ENCODE measurements at places on chromosomes 3 and 15.

GRCh38 chr15:67843092-67843501 is 3.3 kb upstream of the RNU6-1 start:
- no peak for DNase-seq

- DNase-seq: no peak
These were observed 42.5 kb upstream of the CRTC3 start for GRCh38 chr15:90487186-90487585.

- DNase-seq: no peak
These were observed 44.8 kb upstream of the SPSB4 start for GRCh38 chr3:141006344-141006743.

DNA sequence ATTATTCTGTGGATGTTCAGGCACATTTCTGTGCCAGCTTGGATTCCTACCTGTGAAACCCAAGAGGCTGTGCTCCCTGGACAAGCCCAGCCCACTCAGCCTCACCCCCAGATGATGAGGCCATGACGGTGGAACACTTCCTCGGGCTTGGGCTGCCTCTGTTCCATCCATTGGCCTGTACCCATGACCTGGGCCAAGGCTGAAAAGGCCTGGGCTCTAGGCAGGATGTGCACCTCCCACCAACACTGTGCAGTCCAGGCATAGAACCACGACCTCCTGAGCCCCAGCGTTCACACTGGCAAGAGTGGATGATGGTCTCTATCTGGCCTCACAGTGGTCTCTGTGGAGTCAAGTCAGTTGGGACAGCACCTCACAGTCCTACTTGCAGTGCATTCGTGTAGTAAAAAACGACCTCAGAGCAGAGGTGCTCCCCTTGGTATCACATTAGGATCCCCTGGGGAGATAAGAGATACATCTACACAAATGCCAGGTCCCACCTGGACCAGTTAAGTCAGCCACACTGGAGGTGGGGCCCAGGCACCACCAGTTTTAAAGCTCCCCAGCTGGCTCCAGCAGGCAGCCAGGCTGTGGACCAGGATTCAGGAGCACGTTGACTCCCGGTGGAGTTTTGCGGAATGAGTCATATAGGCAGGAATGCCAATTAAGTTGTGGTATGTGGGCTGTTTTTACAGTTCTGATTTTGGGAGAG is 39.0 kb upstream of the IGF1R start:
- DNase-seq: no peak

DNA sequence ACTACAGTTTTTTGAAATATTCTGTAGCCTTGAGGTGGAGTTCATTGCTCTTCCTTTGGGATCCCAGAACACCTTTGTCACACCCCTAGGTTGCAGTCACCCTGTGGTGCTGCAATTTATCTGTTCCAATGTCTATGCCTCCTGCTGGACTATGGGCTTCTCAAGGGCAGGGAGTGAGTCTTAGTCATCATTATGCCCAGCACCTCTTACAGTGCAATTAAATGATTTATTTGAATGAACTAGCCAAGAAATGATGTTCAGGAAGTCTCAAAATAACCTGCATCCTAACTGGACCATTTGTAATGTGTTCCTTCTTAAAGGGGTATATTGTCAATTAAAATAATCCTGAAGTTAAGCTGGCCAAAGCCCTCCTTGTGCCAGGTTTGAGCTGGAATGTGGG is 28.5 kb downstream of the SHC4 start:
- no peak for DNase-seq

GRCh38 chr3:5768281-5768945 is 580.9 kb downstream of the EDEM1 start:
- DNase-seq: no peak

- DNase-seq: no peak
These were observed 46.2 kb downstream of the CRTAP start for GRCh38 chr3:33159981-33160380.

GRCh38 chr3:16266714-16267113 is 1.7 kb downstream of the OXNAD1 start:
- DNase-seq: no peak

- no peak for DNase-seq
These were observed 6.7 kb upstream of the ALCAM start for GRCh38 chr3:105360003-105360402.

DNA sequence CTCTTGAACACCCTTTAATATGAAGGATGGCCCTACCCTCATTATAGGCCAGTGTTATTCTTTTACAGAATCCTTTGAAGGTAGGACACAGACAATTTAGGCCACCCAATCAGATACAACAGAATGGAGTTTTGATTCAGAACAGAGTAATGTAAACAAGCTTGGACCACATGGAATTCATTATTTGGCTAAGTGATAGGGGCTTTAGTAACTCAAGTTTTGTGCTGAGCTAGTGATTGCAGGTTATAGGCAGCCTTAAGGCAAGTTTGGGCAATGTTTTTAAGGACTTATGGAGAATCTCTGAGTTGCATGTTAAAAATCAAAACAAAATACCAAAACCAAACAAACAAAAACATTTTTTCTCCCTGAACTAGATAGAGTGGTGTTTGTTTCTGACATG is 312.1 kb upstream of the ROBO1 start:
- no peak for DNase-seq

DNA sequence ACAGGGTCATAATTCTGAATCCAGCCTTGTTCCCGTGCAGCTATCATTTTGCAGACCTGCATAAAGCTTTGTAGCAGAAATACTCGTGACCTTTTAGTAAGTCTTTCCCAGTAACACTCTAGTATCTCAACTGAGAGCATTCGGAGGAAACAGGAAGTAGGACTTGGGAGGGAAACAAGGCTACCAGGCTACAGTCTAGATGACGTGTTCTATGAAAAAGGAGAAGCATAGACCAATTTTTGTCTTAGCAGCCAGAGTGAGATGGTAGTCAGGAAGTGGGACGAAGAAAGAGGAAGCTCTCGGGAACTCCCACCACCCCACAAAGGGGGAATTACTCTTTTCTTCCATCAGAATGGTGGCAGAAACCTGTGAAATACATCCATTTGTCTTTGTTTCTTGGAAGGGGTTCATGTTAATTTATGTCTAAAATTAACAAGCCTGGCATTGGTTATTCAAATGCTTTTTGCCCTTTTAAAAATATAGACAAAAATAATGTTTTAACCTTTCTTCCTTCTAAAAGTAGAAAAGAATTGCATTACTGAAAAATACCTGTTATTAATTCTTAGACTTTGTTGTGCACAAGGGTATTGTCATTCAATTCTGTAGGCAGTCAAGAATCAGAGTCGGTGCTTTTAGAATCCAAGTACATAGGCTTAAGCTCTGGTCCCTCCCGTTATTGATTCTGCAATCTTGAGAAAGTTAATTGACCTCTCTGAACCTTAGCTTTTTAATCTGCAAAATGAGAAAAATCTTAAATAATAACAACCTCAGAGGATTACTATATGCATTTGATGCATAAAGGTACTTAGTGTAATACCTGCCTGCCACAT is 1.6 kb upstream of the SUCNR1 start:
- no peak for DNase-seq

- DNase-seq: no peak
These were observed 8.8 kb downstream of the C3orf22 start for GRCh38 chr3:126549861-126550487.
